NT2/D1 (cell line): ENCODE measurements at places on chromosomes 7 and 10.

- no peak for DNase-seq
Measured at GRCh38 chr10:70312972-70313371, 29.2 kb upstream of the NPFFR1 start.

- no peak for DNase-seq
Measured at GRCh38 chr10:70283071-70283444, 746 bp downstream of the NPFFR1 start.

DNA sequence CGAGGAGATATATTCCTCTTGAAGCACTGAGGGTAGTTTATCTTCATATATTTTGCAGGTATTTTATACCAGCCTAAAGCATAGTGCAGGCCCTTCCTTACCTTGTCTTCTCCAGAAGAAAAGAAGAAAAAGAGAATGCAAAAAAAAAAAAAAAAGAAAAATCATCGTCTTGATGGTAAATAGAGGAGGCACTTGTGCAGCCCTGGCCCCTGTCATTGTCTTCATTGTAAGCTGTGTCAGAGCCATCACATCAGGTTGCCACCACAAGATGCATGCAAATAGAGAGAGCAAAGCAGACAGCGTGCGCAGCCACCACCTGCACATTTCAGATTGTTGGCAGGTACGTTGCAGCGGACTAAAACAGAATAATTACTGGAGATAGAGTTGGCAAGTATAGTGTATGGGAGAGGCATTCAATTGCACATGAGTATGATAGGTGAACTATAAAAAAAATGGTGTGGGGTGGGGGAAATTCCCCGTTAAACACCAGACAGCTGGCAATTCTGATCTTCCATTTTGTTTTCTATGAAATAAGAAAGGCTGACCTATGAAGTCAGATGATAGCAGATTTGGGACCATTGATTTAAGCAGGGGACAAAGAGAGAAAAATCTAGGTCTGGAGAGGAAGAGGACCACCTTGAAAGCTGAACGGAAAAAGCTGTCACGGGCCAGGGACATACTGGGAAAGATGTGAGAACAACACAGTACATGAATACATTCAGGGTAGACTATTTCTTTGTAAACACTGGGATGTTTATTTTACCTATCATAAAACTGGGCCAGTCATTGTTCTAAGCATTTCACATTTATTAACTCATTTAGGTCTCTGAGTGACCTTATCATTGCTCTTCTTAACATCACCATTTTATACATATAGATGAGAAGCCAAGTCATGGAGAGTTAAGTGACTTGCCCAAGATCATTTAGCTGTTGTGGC, 306.3 kb upstream of the SP8 start:
- DNase-seq = no peak

DNA sequence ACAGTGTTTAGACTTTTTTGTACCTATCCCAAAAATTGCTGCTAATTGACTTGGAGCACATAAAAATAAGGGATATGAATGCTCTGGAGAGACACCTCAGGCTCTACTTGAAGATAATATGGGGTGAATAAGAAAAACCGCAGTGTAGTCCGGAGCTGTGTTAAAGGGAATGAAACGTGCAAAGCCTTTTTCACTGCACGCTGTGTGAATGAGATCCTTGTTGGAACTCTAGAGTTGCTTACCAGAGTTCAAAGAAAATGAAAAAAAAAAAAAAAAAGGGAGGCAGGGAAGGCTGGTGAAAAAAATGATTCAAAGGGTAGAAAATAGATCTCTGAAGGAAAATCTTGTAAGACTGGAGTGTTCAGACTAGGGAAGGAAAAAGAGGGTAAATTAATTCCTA, 226.6 kb downstream of the LRMDA start:
- DNase-seq = no peak

DNA sequence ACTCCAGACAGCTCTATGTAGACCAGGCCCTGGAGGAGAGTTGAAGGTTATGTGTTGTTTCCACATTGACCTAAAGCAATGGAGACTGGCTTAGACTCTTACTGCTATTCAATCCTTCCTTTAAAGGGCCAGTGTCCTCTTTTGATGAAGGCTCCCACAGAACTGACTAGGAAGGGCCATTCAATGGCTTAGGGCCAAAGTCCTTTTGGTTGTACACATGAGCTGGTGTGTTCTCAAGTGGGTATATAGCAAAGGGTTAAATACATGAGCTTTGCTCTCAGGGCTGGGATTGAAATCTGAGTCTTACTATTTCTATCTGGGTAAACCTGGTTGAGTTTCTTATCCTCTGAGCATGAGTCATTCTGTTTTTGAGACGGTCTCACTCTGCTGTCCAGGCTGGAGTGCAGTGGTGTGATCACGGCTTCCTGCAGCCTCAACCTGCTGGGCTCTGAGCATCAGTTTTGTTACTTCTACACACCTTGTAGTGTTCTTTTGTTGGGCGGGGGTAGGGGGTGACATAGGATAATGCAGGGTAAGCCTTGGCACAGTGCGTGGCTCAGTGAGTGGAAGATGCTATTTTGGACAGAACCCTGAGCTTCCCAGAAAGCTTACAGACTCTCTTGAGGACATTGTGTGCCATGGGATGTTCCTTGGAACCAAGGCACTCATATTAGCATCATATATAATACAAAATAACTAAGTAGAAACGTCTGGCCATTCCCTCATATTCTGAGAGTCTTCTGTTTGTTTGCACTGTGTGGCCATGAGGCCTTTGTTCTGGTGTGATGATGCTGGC, 90.1 kb downstream of the ABCC2 start:
- no peak for DNase-seq

DNA sequence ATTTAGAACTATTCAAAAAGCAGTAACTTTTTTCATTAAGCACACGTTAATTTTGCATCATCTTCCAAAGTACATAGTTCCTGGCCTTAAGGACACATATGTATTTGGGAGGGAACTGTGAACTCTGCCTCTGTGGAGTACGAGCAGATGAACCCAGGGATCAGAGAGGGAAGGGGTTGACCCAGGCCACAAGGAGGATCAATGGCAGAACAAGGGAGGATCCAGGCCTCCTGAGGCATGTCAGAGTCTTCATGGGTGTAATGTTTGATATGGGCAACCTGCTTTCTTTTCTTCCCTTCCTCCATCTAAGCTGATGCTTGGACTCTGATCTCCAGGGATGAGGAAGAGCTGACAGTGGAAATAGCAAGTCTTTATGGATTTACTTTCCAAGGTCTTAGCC, 164.0 kb downstream of the SH2D4B start:
- no peak for DNase-seq

- DNase-seq = no peak
Measured at GRCh38 chr10:91367127-91367531, 43.0 kb upstream of the HECTD2 start.

GRCh38 chr10:28743576-28743975, 66.3 kb downstream of the BAMBI start:
- no peak for DNase-seq

- DNase-seq = no peak
Measured at GRCh38 chr10:34049469-34049868, 715.0 kb upstream of the NRP1 start.

DNA sequence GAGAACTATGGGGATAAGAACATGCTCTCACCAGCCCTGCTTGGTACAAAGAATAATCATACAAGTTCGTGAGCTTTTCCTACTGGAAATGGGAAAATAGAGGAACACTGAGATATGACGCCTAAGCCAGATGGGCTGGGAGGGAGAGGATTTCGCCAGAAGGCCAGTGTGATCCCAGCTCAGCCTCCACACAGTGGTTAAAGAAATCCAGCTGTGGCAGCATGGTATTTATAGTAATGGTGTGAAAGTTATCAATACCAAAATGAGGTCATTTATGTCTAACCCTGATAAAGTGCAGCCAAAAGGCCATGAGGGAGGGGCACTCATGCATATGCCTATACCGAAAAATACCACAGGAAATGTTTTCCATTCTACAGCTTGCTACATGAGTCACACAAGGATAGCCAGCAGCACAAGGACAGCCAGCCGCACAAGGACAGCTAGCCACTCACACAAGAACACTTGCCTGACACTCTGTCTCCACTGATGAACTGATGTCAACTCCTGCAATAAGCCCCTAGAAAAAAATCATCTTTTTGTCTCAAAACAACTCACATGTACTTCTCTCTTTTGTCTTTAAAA, 49.4 kb downstream of the FRMPD2 start:
- DNase-seq = no peak

- peak; percentile 50 for DNase-seq
Measured at GRCh38 chr7:24756545-24757352, 515 bp downstream of the GSDME start.

GRCh38 chr7:136555933-136556332, 312.5 kb upstream of the CHRM2 start:
- no peak for DNase-seq

DNA sequence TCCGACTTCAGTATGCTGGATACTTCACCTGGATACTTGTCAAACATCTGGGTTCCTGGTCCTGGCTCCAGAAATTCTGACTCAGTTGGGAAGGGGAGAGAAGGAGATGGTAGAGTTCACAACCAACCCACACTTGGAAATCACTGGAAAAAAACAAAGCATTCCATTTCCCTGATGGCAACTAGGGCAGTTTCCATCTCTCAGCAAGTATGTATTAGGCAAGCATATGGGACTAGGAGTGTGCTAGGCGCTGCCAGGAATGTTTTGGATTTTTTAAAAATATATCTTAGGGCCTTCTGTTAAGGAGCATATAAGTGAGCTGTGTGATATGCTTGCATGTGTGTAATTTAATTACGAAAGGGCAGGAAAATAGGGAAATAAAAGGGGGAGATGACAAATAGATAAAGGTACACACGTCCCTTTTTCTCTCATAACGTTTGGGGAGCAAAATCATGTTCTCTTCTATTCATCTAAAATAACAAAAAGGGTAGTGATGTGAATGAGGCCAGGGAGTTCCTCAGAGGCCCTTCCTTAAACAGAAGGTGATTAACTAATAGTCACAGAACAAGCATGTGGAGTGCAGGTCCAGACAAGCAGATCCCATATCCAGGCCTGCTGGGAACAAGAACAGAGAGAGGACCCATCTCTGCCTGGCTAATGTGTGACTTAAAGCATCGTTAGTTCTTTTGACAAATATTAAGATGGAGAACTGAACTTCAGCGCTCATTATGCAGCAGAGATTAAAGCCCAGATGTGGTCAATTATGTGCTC, 64.5 kb upstream of the NFE2L3 start:
- no peak for DNase-seq

DNA sequence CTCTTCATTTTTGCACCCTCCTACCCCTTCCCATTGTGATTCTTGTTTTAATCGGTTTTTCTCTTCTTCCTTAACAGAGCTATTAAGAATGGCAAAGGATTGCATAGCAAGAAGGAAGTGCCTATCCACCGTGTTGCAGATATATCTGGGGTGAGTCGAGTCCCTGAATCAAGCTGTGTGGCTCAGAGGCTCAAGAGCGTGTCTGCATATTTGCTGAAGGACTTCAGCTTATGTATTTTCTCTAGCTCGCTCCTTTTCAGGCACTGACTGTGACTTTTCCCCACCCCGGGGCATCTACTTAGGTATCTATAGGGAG, 126.6 kb downstream of the LRRC4 start:
- no peak for DNase-seq
